ENCODE measurements at places on chromosomes 16 and 17.

- no peak for DNase-seq
Measured at GRCh38 chr17:80168371-80168770, 1.5 kb upstream of the CARD14 start.

DNA sequence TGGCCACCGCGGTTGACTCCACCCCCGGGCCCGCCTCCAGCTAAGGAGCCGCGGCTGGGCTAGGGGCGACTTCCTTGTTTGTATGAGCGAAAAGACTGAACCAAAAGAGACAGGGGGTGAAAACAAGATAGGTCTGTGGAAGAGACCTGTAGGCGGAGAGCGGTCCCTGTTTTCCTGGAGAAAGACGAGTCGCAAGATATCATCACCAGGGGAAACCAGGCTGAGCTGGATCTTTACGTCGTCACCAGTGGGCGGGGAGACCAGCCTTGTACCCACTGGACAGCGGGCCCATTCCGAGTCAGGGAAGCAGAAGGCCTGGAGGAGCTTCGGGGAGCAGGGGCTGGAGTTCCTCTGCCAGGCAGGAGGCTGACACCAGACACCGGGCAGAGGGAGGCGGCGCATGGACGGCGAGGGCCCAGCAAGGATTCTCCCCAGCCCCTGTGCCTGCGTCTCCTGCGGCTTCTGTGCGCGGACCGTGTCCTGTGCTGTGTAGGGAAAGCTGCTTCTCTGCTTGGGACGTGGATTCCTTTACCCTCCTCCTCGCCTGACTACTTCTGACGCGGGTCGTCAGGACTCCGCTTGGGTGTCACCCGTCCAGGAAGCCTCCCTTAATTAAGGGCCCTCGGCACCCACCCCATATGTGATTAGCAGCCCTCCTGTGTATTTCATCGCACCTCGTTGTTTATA lies 10.3 kb upstream of the ARL4D start:
- peak; percentile 96 for DNase-seq

- DNase-seq = no peak
Measured at GRCh38 chr16:13948086-13948485, 28.1 kb downstream of the ERCC4 start.

GRCh38 chr16:65268331-65268730 lies 146.5 kb upstream of the CDH11 start:
- DNase-seq = peak; percentile 24

DNA sequence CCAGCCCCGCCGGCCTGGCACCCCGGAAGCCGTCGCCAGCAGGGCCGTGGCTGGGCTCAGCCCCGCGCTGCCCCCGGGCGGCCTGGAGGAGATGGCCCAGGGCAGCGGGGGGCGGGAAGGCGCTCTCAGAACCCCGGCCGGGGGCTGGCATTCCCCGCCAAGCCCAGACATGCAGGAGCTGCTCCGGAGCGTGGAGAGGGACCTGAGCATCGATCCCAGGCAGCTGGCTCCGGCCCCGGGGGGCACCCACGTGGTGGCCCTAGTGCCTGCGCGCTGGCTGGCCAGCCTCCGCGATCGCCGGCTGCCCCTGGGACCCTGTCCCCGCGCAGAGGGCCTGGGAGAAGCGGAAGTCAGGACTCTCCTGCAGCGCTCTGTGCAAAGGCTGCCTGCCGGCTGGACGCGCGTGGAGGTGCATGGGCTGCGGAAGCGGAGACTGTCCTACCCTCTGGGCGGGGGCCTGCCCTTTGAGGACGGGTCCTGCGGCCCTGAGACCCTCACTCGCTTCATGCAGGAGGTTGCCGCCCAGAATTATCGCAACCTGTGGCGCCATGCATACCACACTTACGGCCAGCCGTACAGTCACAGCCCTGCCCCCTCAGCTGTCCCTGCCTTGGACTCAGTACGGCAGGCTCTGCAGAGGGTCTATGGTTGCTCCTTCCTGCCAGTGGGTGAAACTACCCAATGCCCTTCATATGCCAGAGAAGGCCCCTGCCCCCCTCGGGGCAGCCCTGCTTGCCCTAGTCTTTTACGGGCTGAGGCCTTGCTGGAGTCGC lies 551 bp downstream of the WDR81 start:
- no peak for DNase-seq

DNA sequence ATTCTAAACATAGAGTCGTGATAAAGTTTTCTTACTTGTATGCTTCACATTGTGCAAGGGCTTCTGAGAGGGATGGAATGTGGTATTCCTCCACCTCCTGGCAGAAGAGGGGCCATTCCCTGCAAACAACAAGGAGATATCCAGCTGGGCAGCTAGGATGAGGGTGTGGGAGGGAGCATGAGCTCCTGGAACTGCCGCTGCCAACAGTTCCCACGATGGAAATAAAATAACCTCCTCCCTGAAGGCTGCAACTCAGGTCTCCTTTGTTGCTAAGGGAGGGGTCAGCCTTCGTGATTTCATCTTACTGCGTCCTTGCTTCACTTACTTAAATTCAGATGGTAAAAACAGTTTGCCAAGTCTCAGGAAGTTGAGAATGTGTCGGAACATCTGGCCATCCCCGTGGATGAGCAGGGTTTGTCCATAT lies 15.6 kb downstream of the PLEKHG4 start:
- peak; percentile 42 for DNase-seq
